ENCODE measurements at places on chromosomes 11 and 22.

DNA sequence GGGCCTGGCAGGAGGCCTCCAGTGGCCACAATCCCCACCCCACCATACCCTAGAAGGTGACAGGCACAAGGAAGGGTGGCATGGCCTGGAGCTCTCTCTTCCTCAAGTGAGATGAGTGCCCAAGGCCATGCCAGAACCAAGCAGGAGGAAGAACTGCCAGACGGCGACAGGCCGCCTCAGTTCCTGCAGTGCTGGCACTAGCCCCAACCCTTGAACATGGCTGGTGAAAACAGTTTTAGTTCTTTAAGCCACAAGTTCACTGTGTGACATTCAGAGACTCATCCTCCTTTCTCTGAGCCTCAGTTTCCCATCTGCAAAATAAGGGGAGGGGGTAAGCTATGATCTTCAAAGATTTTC, 9.8 kb downstream of the CHRDL2 start:
- DNase-seq, result no peak

- DNase-seq, result no peak
These were observed 28.2 kb downstream of the MYH9 start for GRCh38 chr22:36359470-36359996.

DNA sequence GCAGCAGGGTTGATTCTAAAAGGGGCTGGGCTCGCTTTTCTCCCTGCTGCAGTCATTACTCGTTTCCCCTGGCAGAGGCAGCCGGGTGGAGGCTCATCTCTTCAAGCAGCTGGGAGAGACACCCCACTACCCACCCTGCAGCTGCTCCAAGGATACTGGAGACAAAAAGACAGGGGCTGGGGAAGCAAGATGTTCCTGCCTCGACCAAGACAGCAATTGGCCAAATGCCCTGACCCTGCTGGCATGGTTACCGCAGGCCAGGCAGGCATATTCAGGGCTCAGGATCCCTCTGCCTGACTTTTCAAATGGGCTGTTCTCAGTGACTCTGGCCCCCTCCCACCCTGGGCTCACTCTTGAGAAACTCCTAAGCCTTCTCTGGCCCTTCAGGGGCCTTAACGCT, 6.8 kb upstream of the RGL4 start:
- DNase-seq, result no peak

GRCh38 chr11:128624269-128625175, 37.2 kb upstream of the ETS1 start:
- no peak for DNase-seq

- no peak for DNase-seq
These were observed 18.6 kb downstream of the EMID1 start for GRCh38 chr22:29224121-29224858.

GRCh38 chr11:94932503-94932902, 40.9 kb downstream of the CWC15 start:
- DNase-seq, result no peak

GRCh38 chr11:126405906-126406305, 50.4 kb downstream of the ST3GAL4 start:
- no peak for DNase-seq

DNA sequence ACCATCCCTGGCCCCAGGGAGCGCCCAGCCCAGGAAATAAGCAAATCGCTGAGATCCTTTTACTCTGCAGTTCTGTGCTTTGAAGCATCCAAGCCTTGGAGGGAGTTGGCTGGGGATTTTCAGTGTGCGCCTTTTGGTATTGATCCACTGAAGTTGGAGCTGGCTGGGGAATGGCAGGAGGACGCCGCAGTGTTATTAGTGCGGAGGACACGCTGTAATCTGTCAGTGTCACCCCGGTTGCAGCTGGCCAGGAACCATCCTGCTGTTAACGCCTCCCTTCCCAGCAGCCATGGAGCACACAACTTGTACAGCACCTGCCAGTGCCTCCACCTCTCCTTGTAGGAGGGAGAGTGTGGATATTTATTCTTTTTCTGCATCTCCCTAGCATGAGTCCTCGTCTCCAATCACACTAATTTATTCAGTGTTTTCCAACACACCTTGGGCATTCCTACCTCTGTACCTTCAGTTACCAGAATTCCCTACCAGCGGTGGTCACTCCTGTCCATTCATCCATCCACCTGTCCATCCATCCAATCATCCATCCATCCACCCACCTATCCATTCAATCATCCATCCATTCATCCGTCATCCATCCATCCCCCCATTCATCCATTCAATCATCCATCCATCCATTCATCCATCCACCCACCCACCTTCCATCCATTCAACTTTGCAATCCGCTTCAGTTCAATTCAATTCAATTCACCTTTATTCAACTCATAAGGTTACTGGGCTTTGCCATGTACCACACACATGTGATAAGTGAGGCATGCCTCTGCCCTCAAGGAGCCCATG, 21.9 kb upstream of the EIF3D start:
- no peak for DNase-seq

DNA sequence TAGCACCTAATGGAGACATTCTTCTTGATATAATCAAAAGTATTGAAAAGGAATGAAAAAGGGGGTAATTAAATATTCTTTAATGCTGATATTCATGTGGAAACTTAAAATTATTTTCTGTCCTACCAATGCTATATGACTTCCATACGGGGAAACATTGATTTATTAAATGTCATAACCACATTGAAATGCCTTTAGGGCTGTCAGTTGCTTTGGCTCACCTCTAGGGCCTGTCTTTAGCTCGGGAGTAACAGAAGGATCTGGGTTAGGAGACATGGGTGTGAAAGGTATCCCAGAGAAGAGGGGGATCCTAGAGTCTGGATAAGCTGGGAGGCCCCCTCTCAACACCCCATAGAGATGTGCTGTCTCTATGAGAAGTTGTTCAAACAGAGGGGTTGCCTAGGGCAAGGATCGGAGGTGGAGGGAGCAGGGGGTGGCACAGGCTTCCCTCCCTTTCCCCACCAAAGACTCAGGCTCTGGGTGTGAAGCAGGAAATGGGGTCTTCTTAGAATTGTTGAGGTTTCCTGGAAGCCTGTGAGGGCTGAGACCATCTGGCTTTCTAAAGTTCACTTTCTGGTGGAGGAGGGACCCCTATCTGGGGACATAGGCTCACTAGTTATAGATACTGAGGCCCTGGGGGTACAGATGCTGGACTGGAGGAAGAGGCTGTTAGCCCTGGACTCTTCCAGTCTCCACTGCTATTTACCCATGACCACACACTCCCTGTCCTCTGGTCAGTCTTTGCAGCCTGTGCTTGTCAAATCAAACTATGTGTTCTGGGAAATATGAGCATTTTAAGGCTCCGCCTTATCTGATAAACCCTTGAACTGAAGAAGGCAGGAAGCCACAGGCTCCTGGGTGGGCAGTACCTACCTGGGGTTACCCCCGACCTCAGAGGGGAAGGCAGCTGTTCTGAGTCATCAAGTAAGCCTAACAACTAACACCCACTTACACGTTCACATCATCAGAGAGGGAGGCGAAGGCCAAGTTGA, 55.8 kb upstream of the RRAS2 start:
- no peak for DNase-seq

GRCh38 chr22:40410272-40410671, 39.9 kb downstream of the SGSM3 start:
- peak; percentile 51 for DNase-seq

DNA sequence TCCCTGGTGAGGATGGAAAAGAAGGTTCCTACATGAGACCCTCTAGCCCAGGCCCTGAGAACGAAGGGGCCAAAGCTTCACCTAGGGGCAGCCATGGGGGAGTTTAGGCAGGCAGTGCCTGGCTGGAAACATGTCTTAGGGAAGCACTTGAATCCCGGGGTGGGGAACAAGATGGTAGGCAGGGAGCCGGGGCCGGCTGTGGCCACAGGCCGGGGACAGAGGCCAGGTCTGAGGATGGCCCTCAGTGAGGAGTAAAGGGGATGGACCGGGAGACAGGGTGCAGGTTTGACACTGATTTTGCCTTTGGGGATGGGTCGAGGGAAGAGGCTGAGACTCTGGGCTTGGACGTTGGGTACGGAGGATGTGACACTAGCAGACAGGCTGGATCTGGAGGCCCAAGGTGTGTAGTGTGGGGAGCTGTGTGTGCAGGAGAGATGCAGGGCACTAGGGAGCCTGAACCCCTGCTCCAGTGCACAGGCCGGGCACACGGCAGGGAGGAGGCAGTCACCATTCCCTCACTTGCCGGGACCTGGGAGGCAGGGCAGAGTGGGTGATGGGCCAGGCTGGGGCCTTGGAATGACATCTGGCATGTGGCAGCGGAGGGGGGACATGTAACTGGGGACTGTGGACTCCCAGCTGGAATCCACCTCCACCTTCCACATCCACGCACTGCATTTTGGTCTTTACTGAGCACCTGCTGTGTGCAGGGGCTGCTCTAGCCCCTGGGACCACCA, 6.1 kb downstream of the RTN4R start:
- no peak for DNase-seq

DNA sequence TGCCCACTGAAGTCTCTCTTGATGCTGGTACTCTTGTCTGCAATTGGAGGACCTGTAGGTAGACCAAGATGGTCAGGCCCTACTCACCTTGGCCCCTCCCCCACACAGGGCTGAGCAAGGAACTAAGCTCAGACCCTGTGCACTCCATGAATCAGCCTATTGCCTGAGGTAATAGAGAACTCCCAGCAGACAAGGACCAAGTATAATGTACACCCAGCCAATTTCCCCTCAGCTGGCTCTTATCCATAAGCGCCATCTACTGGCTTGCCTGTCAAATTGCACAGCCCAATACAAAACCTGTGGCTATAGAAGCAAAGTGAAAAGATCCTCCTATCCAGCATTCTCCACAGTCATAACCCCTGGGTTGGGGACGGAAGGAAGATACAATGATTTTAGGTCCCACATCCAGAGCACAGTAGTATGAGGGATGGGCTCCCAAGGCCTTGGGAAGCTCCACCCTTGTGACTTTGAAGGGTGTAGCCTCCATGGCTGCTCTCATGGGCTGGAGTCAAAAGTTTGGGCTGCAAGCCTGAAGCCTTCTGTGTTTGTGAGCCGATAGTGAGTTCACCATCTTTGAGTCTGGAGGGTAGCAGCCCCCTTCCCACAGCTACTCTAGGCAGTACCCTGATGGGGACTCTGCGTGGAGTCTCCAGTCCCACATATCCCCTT, 56.0 kb downstream of the GLYATL2 start:
- peak; percentile 20 for DNase-seq

- no peak for DNase-seq
These were observed 5.6 kb downstream of the ARHGEF17 start for GRCh38 chr11:73313652-73314051.

DNA sequence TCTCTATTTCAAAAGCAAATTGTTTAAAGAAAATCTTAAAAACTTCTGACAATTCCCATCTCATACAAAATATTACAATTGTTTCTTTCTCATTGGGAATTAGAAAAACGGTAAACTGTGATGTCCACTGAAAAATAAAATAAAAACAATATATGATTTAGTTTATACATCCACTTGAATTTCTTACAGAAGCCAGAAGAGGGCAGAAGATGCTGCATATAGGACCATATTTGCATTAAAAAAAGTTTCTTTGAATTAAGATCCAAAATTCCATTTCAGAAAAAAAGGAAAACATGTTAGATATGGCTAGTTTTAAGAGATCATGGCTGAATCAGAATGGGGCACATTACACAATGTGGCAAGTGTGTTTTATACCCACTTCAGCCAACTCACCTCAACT, 39.3 kb upstream of the LRRC4C start:
- no peak for DNase-seq

DNA sequence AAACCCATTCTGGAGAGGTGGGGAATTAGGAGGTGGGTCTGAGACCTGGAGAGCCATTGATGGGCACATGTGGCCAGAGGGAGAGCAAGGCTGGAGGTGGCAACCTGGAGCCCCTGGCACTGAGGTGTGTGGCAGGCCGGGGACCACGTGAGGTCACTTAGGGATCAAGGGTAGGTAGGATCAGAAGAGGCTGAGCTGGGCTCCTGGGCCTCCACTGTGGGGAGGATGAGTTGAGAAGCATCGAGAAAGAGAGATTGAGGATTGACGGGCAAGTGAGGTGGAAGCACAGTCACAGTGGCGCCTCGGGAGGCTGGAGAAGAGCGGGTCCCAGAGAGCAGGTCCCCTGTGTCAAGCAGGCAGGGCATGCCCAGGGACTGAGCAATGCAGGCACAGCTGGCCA, 4.1 kb downstream of the GNAZ start:
- no peak for DNase-seq

- DNase-seq, result peak; percentile 85
These were observed at the start of gene RNF169 for GRCh38 chr11:74748211-74749126. TSS of gene RNF169 (plus strand) at chr11:74748849. CDS start at chr11:74748881, 32 bp downstream.

Measured in T1000 (cell line).